ENCODE measurements at places on chromosomes 12 and 14. TPM values are rescaled to one million over a fixed set of nuclear protein-coding genes. Genes with fewer than 3 reads are reported as not detected.

KRT73 gene
- 0.28 TPM for total RNA-seq

- no peak within 1 kb of the TSS for H3K27ac ChIP-seq
Observed at GRCh38 chr14:24071144-24071697, at the start of gene CPNE6. Gene CPNE6, plus strand, starts transcription at chr14:24071562. Its CDS starts 1,375 bp downstream, at chr14:24072937.

DNA sequence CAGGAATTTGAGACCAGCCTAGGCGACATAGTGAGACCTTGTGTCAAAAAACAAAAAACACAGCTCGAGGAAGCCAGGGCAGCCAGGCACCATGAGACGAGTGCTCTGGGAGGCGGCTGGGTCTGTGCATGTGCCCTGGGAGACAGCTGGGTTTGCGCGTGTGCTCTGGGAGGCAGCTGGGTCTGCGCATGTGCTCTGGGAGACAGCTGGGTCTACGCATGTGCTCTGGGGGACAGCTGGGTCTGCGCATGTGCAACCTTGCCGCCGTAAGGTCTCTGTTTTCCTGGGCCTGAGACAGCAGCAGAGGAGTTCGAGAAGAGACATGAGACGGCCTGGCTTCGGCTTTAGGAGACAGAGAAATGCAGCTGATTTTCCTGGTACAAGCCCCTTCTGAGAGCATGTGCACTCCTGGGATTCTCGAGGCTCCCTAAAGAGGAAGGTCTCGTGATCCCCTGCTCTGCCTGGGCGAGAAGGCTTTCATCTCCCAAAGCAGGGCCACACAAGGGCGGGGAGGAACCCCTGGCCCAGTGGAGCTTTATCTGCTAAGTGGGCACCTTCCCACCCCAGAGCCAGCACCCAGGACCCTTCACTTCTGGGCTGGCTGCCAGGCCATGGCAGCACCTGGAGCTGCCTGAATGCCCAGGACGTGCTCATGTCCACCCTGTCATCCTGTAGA is 3.5 kb upstream of the BDKRB1 start:
- DNase-seq: no peak
- no peak overlapping the region for H3K27ac ChIP-seq
- H3K4me1 ChIP-seq: no peaks in the 10 kb centered on the region
- H3K36me3 ChIP-seq: no peaks in the 10 kb centered on the region
- no peak overlapping the region for H3K4me3 ChIP-seq

PTPRR gene
- 0.38 TPM for total RNA-seq

PIWIL1 gene
- 0.28 TPM for total RNA-seq

- peaks cover 59% of the 10 kb centered on the region for H3K36me3 ChIP-seq
- H3K27ac ChIP-seq: no peak overlapping the region
- no peaks in the 10 kb centered on the region for H3K4me1 ChIP-seq
- no peak for DNase-seq
- H3K4me3 ChIP-seq: no peak overlapping the region
Observed at GRCh38 chr12:124490584-124491305, 76.7 kb downstream of the NCOR2 start.

TRPV4 gene
- 0.19 TPM for total RNA-seq

GRCh38 chr14:71449316-71450055 is 482.7 kb upstream of the RGS6 start:
- no peaks in the 10 kb centered on the region for H3K36me3 ChIP-seq
- no peaks in the 10 kb centered on the region for H3K4me1 ChIP-seq
- H3K27me3 ChIP-seq: no peaks in the 10 kb centered on the region
- H3K27ac ChIP-seq: no peak overlapping the region

DNA sequence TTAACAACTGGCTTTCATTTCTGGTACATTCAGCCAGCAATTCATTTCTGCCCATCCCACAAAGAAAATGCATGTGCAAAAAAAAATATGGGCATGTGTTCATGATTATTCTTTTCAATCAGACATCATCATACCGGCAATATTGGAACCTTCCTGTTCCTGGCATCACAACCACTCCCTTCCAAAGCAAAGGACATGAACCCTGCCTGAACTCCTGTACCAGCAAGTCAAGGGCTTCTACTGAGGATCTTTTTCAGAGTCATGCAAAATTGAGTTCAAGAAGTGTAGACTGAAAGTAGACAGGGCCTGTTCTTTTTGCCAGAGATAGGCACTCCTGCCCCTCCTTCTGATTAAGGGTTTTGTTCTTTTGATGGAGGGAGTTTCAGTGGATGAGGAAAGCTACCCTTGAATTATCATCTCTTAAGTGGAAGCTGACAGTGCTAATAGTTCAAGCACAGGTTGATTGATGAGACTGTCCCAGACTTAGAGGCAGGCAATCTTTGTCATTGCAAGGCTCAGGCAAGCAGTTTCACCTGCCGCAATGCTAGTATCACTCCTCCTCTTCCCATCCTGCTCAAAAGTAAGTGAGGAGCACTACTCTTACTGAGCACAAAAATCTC is 22.3 kb upstream of the DIO2 start:
- no peak for DNase-seq
- H3K27ac ChIP-seq: no peak overlapping the region
- H3K36me3 ChIP-seq: no peaks in the 10 kb centered on the region
- H3K27me3 ChIP-seq: no peaks in the 10 kb centered on the region
- no peak overlapping the region for H3K4me3 ChIP-seq

- H3K4me1 ChIP-seq: no peaks in the 10 kb centered on the region
- H3K36me3 ChIP-seq: peaks cover 4% of the 10 kb centered on the region
- H3K4me3 ChIP-seq: no peak overlapping the region
- peak; percentile 72 for DNase-seq
- H3K27ac ChIP-seq: no peak overlapping the region
Observed at GRCh38 chr14:99518441-99519346, 37.5 kb downstream of the CCNK start.

JKAMP gene
- 32.0 TPM for total RNA-seq

DNA sequence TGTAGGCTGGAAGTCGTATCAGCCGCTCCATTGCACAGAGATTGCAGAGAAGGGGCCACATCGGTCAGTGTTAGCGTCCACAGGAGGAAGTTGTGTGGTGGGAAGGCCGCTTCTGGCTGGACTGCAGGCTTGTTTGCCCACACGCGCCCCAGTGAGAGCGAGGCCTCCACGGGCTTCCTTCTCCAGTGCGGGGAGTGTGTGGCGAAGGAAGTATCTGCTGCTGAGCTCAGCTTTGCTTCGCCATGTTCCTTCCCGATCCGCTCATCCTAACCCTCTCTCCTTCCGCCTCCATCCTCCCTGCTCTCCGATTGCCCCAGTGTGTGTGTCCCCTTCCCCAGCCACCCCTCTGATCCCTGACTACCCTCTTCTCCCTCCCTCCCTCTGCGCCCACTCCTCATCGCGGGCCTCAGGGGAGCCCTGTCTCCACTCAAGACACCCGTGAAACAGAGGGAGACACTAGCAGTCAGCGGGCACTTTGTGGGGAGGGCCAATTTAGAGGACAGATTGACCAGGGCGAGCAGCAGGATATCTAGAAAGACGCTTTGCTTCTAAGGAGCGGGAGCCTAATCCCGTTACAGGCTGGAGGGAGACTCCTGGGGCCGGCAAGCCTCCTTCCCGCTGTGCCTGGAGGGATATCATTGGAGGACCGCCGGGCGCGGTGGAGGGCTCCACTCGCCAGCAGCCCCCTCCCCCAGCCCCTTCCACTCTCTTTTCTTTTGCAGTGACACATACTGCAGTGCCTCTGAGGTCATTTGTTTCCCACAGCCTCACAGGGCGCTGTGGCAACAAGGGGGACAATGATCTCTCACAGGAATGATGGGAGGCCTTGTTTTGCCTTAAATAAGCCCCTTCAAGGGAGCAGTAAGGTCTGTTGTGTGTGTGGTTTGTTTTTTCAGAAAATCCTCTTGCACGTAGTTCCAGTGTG is 428.8 kb downstream of the ZFP36L1 start:
- no peak for DNase-seq
- H3K4me3 ChIP-seq: no peak overlapping the region

DNA sequence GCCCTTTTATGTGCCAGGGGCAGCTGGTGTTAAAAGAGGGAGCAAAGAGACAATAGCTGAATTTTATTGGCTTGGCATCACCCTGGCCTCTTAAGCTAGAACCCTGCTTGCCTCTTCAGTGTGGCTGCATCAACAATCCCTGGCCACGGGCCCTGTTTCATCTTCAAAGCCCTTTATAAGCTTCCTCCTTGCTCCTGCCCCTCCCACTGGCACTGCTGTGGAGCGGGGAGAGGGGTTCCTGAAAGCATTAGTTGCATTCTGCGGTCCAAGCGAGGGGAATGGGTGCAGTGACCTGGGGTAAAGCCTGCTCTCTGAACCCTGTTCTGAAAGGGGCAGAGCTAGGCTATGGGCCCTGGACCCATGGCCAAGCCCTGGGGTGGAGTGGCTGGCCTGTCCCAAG is 220 bp upstream of the KRT83 start:
- no peaks in the 10 kb centered on the region for H3K4me1 ChIP-seq
- peaks cover 37% of the 10 kb centered on the region for H3K27me3 ChIP-seq
- DNase-seq: no peak
- H3K4me3 ChIP-seq: no peak overlapping the region
- H3K27ac ChIP-seq: no peak overlapping the region
- H3K36me3 ChIP-seq: no peaks in the 10 kb centered on the region

- peaks cover 20% of the 10 kb centered on the region for H3K4me1 ChIP-seq
- no peaks in the 10 kb centered on the region for H3K27me3 ChIP-seq
- no peak overlapping the region for H3K27ac ChIP-seq
- H3K36me3 ChIP-seq: no peaks in the 10 kb centered on the region
- no peak overlapping the region for H3K4me3 ChIP-seq
Observed at GRCh38 chr12:95200128-95200894, 17.0 kb downstream of the FGD6 start.

- H3K27ac ChIP-seq: no peak overlapping the region
- no peak for DNase-seq
- H3K36me3 ChIP-seq: no peaks in the 10 kb centered on the region
- no peaks in the 10 kb centered on the region for H3K4me1 ChIP-seq
- H3K4me3 ChIP-seq: no peak overlapping the region
- H3K27me3 ChIP-seq: no peaks in the 10 kb centered on the region
Observed at GRCh38 chr12:39824505-39825212, 205.1 kb upstream of the ABCD2 start.

DNA sequence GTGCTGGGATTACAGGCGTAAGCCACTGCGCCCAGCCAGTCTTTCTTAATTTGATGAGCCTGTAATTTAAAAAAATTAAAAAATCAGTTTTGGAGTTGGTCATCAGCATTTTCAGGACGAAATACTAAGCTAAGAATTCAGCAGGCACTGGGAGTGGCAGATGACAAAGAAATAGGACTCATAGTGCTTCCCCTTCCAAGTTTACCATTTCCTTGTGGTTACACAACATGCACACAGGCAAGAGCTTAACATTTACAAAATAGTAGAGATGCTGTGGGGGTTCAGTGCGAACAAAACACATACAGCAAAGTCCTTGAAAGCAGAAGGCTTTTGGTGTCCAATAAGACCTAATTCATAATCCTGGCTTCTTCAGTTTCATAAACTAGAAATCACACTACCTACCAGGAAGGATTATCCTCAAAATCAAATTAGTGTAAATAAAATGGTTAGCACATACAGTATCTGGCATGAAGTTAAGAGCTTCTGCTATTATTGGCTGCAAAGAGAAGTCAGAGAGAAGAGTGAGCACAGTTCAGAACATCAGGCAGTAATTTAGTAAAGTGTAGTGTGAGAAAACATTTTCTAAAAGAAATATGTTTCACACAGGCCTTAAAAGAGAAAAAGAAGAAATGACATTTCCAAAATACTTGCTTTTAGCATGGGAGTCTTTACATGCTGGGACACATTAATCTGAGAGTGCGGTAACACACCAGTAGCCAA is 22.2 kb upstream of the KIF21A start:
- no peak for DNase-seq
- H3K27ac ChIP-seq: no peak overlapping the region
- no peaks in the 10 kb centered on the region for H3K4me1 ChIP-seq
- H3K36me3 ChIP-seq: no peaks in the 10 kb centered on the region

ADCY4 gene
- 1.9 TPM for total RNA-seq

DNA sequence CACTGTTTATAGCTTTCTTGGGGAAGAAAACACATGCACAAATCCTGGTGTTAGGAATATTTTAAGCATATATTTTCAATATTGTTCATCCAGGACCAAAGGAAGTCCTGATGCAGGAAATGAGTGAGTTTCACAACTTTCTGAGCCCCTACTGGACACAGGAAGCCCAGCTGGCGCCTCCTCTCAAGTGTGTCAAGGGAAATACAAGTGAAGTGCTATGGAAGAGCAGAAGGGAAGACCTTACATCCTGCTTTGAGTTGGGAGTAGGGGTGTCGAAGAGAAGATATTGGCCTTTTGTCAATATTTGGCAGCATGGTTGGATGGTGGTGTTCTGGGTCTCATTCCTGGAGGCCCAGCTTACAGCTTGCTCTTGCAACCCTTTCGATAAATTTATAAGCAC is 66.1 kb upstream of the ZDHHC17 start:
- no peak for DNase-seq
- H3K4me3 ChIP-seq: no peak overlapping the region
- H3K36me3 ChIP-seq: no peaks in the 10 kb centered on the region
- peak overlapping the region; percentile 5 for H3K27ac ChIP-seq
- no peaks in the 10 kb centered on the region for H3K4me1 ChIP-seq

DNA sequence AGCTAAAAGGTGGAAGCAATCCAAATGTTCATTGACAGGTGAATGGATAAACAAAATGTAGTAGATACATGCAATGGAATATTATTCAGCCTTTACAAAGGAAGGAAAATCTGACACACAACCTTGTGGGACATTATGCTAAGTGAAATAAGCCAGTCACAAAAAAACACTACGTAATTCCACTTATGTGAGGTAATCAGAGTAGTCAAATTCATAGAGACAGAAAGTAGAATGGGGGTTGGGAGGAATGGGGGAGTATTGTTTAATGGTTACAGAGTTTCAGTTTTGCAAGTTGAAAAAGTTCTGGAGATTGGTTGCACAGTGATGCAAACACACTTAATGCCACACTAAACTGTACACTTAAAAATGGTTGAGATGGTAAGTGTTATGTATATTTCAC is 62.8 kb downstream of the LIN52 start:
- no peaks in the 10 kb centered on the region for H3K36me3 ChIP-seq
- no peak overlapping the region for H3K27ac ChIP-seq
- DNase-seq: no peak
- no peaks in the 10 kb centered on the region for H3K4me1 ChIP-seq
- H3K4me3 ChIP-seq: no peak overlapping the region
- no peaks in the 10 kb centered on the region for H3K27me3 ChIP-seq

- peaks cover 9% of the 10 kb centered on the region for H3K27me3 ChIP-seq
- H3K4me3 ChIP-seq: peak overlapping the region; percentile 39
- no peaks in the 10 kb centered on the region for H3K36me3 ChIP-seq
- DNase-seq: no peak
Observed at GRCh38 chr12:51819736-51820525, 28.6 kb downstream of the FIGNL2 start.

- no peak for DNase-seq
- H3K4me3 ChIP-seq: no peak overlapping the region
- H3K4me1 ChIP-seq: no peaks in the 10 kb centered on the region
Observed at GRCh38 chr12:124842073-124842749, 21.5 kb downstream of the SCARB1 start.

SLC5A8 gene
- total RNA-seq: 0.33 TPM

All from thymus (tissue), 14 donors.